ENCODE measurements at places on chromosomes 1 and 21.

DNA sequence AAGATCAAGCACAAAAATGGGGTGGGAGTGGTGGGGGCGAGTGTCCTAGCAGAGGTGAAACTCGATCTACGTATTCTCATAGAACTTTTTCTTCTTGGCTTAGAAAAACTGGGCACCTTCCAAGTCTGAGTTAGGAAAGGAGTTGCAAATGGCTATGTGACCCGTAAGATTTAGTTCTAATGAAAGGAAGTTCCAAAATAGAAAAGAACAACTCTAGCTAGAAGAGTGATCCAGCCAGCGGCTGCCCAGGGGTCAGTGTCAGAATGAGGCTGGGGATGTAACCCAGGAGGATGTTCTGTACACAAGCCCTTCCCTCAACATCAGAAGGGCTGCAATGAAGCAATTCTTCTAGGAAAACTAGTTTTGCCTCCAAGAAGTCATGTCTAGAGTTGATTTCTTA, 5.2 kb downstream of the MTARC1 start:
- peak; percentile 57 for DNase-seq

- DNase-seq, result peak; percentile 84
These were observed 6.6 kb upstream of the PEX19 start for GRCh38 chr1:160291248-160292220.

DNA sequence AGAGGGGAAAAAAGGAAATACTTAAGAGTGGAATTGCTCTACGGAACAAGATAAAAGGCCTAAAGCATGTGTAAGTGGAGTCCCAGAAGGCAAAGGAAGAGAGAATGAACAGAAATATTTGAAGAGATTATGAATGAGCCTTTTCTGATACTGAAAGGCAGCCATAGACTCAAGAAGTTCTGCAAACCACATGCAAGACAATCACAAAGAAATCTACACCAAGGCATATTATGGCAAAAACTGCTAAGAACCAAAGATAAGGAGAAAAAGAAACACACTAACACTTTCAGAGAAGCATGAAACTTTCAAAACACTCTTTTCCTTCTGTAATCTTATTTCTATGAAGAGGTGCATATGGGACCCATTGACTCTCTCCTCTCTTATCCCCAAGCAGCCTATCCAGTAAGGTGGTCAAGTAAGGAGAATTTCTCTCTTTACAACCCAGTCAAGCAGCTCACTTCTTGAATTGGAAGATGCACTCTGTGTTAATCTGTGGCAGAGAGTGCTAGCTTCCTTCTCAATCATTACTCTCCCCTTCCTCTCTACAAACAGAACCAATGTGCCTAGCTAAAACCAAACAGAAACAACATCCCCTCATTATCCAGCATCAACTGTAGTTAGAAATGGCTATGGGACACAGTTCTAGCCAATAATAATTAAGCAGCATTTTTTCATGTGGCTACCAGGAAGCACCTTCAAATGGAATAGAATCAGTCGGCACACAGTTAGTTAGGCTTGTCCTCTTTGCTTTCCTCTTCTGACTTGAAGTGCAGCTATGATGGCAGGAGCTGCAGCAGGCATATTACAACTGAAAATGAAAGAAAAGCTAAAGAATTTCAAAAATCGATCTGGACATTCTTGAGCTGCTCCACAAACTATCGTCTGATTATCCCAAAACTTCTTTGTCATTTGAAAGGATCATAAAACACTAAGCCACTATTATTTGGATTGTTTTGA, 25.9 kb downstream of the KRTAP19-8 start:
- no peak for DNase-seq

GRCh38 chr1:215476541-215476940, 90.6 kb upstream of the KCTD3 start:
- no peak for DNase-seq

- no peak for DNase-seq
These were observed 19.4 kb downstream of the RSPH1 start for GRCh38 chr21:42476388-42477331.

- DNase-seq, result no peak
These were observed 11.7 kb upstream of the SLC26A9 start for GRCh38 chr1:205954819-205955404.

- no peak for DNase-seq
These were observed 49.9 kb upstream of the HAO2 start for GRCh38 chr1:119318466-119319309.

DNA sequence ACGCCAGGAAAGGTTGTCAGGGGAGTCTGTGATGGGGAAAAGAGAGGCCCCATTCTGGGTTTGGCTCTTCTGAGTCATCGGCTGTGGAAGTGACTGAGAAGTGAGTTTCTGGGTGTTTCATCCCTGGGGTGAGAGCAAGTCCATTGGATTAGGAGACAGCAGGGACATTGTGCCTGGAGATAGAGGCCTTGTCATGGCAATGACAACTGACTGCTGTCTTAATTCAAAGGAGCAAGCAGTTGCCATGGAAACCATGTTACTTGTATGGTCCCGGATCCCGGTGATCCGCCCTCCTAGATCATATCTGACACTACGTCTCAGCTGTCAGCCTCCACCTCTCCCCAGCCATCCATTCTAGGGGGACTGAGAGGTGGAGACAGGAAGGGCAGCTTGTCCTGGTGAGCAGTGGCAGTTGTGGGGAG, 34.4 kb downstream of the KIAA0040 start:
- no peak for DNase-seq

GRCh38 chr1:234986750-234987414, 141.8 kb downstream of the TOMM20 start:
- DNase-seq, result peak; percentile 33
